ENCODE measurements at places on chromosomes 2 and 18.

- DNase-seq: peak; percentile 97
Measured at GRCh38 chr18:54776282-54776977, 51.8 kb upstream of the RAB27B start.

- DNase-seq: no peak
Measured at GRCh38 chr2:71618327-71619113, 165.2 kb downstream of the DYSF start.

DNA sequence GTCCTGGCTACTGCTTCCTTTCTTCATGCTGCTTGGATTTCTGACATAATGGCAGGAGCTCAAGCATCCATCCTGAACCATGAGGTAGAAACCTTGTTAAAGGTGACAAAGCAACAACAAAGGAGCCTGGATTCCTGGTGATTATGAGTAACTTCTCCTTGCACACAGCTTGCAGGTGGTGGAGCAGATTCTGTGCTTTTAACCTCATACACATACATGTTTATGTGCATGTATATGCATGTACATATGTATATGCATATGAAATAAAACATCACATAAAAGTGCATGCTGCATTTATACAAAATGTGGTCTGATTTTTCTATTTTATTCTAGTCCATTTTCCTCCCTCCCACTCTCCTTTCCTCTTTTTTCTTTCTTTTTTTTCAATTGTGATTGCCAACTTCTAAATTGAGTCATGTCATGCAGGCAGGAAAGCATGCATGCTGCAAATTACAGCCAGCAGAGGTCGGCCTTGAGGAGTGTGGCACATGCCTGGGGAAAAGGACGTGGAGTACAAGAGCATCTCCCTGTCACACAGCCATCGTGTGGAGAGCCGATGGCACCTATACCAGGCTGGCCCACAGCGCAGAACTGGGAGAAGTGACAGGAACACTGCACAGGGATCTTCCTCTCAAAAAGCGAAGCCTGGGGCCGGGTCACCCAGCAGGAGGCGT is 17.9 kb downstream of the LCT start:
- DNase-seq: peak; percentile 51

DNA sequence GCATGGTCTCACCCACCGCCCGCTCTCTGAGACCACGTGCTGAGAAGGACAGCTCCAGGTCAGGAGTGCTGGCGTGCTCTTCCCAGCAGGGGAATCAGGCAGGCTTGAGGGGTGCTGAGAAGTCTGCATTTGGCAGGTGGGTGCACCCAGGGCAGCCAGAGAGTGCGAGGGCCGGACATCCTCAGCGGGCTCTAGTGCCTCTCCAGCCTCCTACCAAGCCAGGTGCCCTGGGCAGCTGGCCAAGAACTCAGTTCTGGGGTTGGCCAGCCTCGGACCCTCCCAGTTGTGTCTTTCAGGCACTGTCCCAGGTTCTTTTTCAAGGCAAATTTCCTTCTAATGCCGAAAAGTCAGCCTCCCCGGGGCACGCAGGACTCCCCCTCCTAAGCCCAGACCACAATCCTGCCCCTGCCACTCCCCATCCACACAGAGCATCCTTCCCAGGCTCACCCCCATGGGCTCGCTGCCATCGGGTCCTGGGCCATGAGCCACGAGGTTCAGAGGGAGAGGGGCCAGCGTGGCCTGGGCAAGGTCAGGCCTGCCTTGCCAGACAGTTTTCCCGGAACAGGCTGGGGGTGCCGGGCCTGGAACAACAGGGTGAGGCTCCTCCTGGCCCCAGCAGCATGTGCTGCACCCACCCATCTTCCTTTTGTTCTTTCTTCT is 52.2 kb upstream of the GPC1 start:
- DNase-seq: no peak

GRCh38 chr2:36351291-36351690 is 4.3 kb upstream of the CRIM1 start:
- no peak for DNase-seq

DNA sequence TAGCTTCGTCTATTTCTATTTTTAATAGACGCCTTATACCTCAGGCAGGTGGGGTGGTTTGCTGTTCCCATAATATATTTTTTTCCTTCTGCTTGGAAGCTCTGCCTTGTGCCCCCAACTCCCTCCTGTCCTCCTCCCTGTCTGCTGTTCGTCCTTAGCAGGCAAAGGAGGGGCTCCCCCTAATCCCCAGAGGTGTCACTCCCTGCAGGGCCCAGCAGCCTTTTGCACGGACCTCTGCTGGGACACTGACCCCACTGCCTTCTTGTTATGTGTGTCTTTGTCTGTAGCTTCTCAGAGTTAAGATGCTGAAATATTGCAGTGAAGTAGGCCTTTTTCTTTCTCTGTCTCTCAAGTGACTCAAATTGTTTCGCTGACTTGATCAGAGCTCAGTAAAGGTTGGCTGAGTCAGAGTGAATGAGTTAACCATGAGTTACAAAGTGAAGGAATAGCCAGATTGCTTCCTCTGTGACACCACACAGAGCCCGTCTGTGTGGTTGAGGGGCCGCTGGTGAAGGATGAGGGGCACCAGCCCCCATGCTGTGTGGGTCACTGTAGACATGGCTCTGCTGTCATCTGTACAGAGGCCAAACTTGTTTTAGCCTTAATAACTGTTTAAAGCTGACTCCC is 47.7 kb downstream of the PRKCE start:
- DNase-seq: peak; percentile 71

- no peak for DNase-seq
Measured at GRCh38 chr2:197801033-197801432, 3.4 kb upstream of the PLCL1 start.

- DNase-seq: no peak
Measured at GRCh38 chr18:79723628-79724027, 44.0 kb downstream of the CTDP1 start.

GRCh38 chr2:41836948-41837347 is 210.9 kb upstream of the PKDCC start:
- DNase-seq: peak; percentile 53

GRCh38 chr18:50372743-50373142 is 2.1 kb upstream of the SKA1 start:
- no peak for DNase-seq

DNA sequence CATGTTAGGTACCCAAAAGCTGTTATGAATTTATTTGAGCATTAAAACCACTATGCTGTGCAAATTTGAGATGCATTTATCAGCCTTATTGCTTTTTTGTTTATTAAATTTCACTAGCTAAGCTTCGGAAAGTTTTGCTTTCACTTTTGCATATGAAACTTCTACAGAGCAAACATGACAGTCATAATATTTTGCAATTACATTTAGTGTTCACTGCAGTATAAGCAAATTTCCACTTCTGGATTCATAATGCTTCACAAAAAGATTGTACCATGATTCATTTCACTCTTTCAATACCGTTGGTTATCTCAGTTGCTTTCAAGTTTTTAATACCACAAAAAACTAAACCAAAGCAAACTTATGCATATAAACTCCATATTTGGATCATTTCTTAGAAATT is 228.7 kb upstream of the SLC8A1 start:
- no peak for DNase-seq

DNA sequence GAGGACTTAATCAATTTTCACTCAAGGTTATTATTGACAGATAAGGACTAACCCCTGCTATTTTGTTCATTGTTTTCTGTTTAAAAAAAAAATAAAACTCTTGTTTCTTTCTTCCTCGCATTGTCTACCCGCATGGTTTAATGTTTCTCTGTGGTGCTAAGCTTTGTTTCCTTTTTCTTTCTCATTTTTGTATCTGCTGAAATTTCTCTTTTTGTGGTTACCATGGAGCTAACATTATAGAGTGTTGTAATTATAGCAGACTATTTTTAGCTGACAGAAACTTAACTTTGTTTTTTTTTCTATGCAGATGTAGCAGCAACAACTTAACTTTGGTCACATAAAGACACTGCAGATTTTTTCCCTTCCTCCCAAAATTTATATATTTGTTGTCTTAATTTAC is 43.1 kb upstream of the CHN1 start:
- no peak for DNase-seq

DNA sequence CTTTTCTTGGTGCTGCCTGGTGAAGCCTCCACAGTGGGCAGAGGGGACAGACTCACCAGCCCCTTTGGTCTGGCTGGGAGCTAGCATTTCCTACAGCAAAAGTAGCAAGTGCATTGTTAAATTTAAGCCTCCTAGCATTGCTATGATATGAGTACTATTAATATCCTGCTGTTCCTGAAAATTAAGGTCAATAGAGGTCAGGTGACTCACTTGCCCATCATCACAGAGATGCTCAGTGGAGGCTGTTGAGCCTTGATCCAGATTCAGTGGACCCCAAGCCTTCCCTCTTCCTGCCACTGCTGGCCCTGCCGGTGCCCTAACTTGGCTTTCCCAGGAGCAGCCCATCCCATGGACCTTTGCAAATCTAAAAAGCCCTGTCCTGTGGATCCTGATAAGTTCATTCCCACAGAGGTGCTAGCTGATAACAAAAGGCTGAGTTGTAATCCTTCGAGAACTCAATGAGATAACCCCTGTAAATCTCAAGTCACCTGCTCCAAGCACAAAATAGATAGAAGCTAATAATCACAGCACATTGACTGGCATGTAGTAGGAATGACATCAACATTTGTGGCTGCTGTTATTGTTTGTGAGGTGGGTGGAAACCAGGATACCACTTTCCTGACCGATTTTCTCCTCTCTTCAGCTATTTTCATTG is 84.4 kb downstream of the THNSL2 start:
- DNase-seq: no peak

GRCh38 chr2:196099916-196100315 is 31.3 kb upstream of the DNAH7 start:
- DNase-seq: no peak

DNA sequence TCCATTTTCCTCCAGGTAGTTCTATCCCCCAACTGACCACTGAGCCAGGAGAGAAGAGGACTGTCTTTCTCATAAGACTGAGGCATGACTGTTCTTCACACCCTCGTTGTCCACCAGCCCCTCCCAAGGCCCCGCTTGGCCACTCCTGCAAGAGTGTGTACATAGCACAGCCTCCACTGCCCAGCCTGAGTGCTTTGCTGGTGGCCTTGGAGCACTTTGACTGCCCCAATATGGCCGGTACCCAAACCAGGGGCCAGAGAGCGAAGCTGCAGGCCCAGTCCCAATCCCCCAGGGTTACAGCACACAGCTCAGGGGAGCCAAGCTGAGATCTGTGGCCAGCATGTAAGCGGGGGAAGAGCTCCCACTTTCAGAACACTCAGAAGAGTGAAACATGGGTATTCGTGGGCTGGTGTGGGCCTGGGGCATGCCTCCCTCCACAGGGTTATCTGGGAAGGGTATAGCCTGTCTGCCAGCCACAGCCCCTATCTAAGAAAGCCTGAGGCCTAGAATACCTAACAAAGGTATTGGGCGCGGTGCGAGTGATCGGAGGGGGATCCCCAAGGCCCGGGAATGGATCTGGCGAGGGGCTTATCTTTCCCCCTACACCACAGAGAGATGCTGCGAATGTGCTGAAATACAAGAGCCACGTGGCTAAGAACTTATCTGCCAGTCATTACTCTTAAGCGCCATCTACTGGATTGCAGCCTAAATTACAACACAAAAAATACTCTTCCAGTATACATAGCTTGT is 163.8 kb downstream of the WDPCP start:
- peak; percentile 40 for DNase-seq

DNA sequence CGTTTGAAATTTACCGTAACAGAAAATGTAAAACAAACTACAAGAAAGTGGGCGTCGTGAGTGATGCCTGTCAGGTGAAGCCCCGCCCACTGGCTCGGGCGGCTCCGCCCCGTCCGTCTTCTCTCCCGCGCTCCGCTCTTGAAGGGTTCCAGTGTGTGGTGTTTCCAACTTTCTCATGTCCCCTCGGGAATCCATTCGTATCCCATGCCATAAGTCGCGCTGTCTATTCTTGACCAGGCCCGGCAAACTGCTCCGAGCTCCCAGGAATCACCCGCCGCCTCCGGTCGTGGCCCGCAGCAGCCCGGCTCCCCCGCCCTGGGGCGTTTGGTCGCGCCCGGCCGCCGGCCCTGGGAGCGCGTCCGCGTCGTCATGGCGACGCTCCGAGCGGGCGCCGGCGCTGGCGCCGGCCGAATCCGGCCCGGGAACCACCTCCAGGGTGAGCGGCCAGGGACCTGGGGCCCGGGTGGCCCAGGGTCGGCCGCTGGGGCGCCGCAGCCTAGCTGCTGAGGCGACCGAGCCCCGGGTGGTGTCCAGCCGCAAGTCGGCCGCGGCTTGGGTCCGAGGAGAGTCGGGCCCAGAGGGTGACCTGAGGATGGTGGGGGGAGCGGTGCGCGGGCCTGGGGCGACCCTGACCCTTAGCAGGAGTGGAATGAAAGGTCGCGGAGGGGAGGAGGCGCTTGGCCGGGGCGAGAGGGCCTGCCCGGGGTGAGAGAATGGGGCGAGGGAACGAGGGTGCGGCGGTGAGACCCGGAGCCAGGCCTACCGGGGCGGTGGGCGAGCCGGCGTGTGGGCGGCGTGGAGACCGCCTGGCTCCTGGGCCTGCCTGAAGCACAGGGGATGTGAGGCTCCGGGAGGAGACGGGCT is at the start of gene CFAP221:
TSS of gene CFAP221 (plus strand) at position 375 of the 864 bp plus-strand sequence. CDS start 1,683 bp downstream, outside the sequence.
- peak; percentile 58 for DNase-seq

DNA sequence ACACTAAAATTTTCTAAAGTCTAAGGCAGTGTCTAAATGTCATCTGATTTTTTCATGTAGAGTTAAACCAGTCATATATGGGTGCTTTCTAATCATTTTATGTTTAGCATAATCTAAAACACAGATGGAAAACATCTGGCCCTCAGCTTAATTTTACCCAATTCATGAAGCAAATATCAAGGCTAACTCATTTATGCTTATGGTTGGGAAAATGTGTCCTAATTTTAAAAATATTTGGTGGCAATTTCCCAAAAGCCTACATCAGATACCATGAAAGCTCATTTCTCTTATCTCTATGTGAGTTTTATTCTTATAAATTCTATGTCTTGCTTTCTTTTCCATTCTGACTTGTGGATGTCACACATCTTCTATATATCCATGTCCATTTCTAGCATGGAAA is 7.2 kb downstream of the SP5 start:
- no peak for DNase-seq

DNA sequence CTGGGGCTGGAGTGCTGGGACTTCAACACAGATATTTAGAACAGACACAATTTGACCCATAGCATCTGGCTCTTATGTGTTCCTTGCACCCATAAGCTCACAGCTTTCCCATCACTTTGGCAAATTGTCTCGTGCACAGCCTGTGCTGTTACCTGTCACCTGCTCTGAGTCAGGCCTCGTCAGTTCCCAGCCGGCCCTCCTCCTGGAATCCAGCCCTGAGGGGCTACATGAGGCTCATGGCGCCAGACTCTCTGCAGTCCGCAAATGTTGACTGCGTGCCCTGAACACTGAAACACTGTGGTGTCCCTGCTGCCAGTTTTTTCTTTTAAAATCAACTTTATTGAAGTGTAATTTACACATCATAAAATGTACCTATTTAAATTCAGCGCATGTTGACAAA is 65.4 kb upstream of the BZW1 start:
- no peak for DNase-seq

DNA sequence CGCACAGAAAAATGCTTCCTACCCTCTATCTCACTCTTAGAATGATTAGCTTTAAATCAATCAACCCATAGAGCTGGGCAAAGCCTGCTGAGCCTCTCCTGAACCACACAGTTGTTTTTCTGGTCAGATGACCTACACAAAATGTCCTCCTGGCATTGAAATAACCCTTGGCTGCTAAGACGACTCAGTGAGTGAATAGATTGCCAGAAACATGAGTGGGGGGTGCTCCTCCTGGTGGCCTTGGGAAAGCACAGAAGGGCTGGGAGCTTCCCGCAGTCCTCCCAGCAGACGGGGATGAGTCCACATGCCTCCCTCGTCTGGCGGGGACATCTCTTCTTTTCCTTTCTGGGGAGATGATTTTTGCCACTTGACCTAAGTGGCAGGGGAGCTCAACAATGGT is 14.9 kb downstream of the MAL start:
- no peak for DNase-seq

Measured in fibroblast of skin of scalp (primary cell).